Aorta (tissue), 5 donors: ENCODE measurements at places on chromosomes 1 and 21. TPM values are rescaled to one million over a fixed set of nuclear protein-coding genes. Genes with fewer than 3 reads are reported as not detected.
A peak's percentile ranks its signal among the peaks of the same experiment; 100 is the strongest.

DNA sequence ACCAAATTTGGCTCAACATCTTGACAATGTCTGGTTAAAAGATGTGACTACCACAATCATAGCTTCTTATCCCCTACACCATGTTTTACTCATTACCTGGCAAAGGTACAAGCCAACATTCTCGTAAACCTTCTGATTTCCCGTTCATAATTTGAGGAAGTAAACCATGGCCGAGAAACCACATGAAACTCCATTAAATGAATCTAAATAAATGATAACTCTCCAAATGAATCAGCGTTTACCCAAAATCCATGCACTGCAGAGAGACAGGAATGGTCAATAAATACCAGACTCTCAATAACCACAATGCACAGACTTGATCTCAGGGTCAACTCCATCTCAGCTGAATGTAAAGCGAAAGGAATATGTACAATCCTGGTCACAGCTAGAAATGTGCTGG lies 125.2 kb downstream of the TYW3 start:
- no peaks in the 10 kb centered on the region for H3K27me3 ChIP-seq
- no peak overlapping the region for H3K27ac ChIP-seq
- DNase-seq: no peak
- H3K4me1 ChIP-seq: no peaks in the 10 kb centered on the region
- H3K4me3 ChIP-seq: no peak overlapping the region

GRCh38 chr1:4678066-4678717 lies 23.8 kb downstream of the AJAP1 start:
- DNase-seq: no peak
- H3K27me3 ChIP-seq: no peaks in the 10 kb centered on the region
- no peak overlapping the region for H3K27ac ChIP-seq
- no peak overlapping the region for H3K4me3 ChIP-seq
- no peaks in the 10 kb centered on the region for H3K4me1 ChIP-seq
- no peaks in the 10 kb centered on the region for H3K36me3 ChIP-seq

- H3K27me3 ChIP-seq: no peaks in the 10 kb centered on the region
- H3K27ac ChIP-seq: no peak overlapping the region
- H3K4me3 ChIP-seq: no peak overlapping the region
- no peaks in the 10 kb centered on the region for H3K4me1 ChIP-seq
Measured at GRCh38 chr1:55781944-55782482, 566.8 kb upstream of the USP24 start.

- H3K4me1 ChIP-seq: peaks cover 4% of the 10 kb centered on the region
- H3K36me3 ChIP-seq: no peaks in the 10 kb centered on the region
- peak; percentile 70 for DNase-seq
- H3K27me3 ChIP-seq: no peaks in the 10 kb centered on the region
- H3K27ac ChIP-seq: peak overlapping the region; percentile 62
- H3K4me3 ChIP-seq: peak overlapping the region; percentile 88
Measured at GRCh38 chr21:44872649-44873355, 688 bp downstream of the PTTG1IP start.

DNA sequence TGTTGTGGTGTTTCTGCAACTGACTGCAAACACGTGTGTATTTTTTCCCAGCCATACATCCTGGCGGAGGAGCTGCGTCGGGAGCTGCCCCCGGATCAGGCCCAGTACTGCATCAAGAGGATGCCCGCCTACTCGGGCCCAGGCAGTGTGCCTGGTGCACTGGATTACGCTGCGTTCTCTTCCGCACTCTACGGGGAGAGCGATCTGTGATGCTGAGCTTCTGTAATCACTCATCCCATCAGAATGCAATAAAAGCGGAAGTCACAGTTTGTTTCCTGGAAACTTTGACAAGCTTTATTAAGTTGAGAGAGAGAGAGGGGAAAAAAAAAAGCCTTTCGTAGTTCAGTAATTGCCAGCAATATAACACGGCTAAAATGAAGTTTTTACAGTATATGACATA lies 32.7 kb upstream of the MTR start:
- H3K27ac ChIP-seq: no peak overlapping the region
- H3K27me3 ChIP-seq: no peaks in the 10 kb centered on the region
- H3K4me1 ChIP-seq: no peaks in the 10 kb centered on the region
- peaks cover under 1% of the 10 kb centered on the region for H3K36me3 ChIP-seq
- DNase-seq: no peak

DNA sequence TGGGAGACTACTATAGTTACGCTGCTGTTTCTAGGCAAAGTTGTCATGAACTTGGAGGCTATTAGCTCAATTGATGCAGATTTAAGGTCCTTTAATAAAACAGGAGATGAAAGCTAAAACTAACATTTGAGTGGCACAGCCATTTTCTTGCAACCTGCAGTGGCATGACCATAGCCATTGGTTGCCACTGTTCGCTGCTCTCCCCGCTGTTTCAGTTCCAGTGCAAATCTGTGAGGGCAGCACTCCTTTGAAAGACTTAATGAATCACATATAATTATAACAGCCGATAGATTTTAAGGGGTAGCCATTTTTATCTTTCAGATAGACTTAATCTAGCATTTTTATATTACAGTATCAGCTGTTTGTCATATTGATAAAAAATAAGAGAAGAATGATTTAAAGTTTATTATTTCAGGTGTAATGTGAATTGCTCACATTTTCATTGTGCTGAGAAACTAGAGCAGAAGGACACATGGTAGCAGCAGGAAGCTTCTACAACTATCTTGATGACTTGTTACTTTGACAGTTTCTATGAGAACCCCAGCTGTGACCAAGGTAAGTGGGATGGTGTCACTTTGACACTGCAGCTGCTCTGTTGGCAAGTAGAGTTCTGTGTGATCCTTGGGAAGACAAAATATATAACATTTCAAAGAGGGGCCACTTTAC lies 203.7 kb downstream of the PLA2G4A start:
- no peaks in the 10 kb centered on the region for H3K4me1 ChIP-seq
- H3K36me3 ChIP-seq: no peaks in the 10 kb centered on the region
- H3K27ac ChIP-seq: no peak overlapping the region
- DNase-seq: no peak
- H3K4me3 ChIP-seq: no peak overlapping the region
- H3K27me3 ChIP-seq: no peaks in the 10 kb centered on the region

The TRIM46 gene
- total RNA-seq: 1.6 TPM

The BTBD8 gene
- total RNA-seq: 8.3 TPM
